ENCODE measurements at places on chromosomes 1 and 21.

DNA sequence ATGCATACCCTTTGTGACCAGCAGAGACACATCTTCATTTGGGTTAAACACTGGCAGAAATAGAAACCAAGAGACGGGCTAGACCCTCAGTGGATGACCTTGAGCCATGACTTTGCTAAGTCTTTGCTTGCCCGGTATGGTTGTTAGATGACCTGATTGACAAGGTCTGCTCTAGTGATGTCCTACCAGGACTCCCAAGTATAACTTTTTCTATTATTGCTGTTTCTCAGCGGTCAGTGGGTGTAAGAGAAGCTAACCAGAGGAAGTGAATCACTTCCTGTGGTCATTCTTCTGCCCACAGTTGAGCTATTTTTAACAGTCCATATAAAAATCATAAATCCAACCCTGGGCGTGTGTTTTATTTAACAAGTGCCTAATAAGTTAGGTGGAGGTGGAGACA is 126.2 kb upstream of the ETS2 start:
- DNase-seq: no peak

- no peak for DNase-seq
Measured at GRCh38 chr1:246579818-246580217, 13.6 kb downstream of the CNST start.

GRCh38 chr1:101474039-101474665 is 237.3 kb downstream of the S1PR1 start:
- DNase-seq: no peak

DNA sequence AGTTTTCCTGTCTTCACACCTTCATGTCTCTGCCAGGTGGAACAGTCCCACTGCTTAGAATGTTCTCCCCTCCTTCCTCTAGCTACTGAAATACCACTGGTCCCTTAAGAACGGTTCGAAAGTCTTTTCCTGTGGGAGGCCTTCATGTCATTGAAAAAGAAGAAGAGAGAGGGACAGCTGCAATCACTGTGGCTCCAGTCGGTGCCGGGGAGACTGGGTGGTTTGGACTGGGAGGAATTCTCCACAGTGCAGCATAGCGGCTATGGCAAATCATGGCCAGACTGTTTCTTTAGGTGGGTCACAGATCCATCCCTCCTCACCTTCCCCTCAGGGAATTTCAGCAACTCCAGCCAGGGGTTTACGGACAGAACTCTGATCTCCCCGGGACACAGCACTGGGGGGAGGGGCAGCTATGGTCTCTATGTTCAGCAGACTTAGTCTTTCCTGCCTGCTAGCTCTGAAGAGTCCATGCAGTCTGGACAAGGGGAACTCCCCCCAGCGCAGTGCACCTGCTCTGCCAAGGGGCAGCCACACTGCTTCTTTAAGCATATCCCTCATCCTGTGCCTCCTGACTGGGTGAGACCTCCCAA is 567.2 kb downstream of the SMYD3 start:
- DNase-seq: no peak

DNA sequence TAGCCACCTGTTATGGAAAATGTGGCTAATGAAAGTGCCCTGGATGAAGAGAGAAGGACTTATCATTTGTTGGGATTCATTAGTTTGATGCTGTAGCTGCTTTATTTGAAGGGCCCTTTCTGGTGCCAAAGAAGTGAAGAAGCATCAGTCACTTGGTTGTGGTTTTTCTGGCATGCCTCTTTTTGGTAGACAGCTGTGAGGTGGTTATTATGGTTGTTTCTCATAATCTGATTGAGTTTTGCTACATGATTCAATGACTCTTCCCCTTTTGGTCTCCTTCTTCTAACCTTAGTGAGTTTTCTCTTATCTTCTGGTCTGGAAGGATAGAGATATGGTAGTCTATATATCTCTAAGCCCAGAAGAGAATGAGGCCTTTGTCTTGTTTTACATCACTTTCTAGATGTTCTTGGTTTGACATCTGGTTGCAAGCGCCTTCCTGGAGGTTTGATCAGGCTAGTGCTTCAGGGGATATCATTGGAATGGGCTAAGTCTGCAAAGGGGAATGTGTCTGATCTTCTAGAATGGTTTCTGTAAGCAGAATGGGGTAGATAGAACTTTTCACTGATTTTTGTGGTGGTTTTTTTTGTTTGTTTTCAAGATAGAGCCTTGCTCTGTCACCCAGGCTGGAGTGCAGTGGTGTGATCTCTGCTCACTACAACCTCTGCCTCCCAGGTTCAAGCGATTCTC is 26.0 kb downstream of the ARID1A start:
- DNase-seq: peak; percentile 50

GRCh38 chr1:52423771-52424170 is 19.4 kb downstream of the PRPF38A start:
- peak; percentile 69 for DNase-seq

- DNase-seq: no peak
Measured at GRCh38 chr1:205576011-205576410, 55.8 kb downstream of the ELK4 start.

DNA sequence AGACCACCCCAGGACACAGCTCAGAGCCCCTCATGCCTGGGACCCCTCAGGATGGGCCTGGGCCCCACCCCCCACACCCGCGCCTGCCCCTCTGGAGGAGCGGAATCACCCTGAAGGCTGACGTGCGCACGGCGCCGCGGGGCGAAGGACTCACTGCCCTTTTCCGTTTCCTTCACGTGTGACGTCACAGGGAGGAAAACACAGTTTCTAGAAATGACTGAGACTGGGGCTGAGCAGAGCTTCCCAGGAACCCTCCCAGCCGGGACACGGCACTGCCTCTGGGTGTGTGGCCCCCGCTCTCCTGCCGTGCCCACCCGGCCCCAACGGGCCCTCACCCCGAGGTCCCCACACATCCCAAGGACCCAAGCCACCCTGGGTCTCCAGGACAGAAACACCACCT is 5.4 kb upstream of the TNFRSF4 start:
- DNase-seq: peak; percentile 48

DNA sequence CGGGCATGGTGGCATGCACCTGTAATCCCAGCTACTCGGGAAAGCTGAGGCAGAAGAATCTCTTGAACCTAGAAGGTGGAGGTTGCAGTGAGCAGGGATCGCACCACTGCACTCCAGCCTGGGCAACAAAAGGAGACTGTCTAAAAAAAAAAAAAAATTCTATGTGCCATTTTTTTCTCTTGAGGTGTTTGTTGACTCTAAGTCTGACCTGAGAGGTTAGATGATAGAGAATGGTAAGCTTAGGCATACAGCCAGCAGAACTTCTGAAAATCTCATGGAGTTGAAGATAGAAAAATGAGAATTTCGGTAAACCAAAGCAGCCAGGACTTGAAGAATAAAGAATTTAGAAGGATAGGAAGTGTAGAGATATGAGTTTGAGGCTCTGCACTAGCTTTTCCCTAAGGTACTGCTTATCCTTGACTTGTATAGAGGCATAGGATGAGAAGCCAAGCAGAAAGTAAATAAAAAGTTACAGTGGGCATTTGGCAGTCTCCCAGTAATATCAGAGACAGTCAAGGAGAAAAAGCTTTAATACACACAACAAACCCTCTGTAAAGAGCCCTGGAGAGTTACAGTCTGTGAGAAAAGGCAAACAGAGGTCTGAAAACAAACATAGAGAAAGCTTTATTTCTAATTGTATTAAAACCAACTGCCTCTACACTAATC is 24.3 kb downstream of the F13B start:
- no peak for DNase-seq

GRCh38 chr21:16125274-16125673 is 395.5 kb downstream of the USP25 start:
- no peak for DNase-seq

DNA sequence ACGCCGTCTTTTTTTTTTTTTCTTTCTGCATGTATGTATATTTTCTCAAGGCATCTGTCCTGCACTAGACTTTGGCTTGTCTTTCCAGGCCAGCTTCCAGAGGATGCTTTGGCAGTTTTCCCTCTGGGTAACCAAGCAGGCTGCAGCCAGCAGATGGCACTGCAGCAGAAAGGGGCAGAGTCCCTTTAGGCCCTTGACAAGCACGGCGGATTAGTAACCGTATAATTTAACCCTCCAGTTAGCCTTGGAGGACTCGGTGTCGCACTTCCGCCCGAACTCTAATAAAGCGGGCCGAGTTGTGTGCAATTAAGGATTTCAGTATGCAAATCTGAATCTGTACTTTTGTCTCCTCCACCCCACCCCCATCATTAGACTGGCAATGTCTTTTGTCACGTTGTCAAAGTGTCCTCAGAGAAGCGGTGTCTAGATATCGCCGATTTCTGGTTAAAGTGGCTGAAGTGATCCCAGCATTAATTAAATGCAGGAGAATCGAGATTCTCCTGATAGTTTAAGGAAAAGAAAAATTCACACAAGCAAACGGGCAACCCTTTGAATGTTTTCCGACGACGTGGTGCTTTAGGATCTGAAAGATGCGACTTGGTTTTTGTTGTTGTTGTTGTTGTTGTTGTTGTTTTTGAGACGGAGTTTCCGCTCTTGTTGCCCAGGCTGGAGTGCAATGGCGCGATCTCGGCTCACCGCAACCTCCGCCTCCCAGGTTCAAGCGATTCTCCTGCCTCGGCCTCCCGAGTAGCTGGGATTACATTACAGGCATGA is 1.1 kb upstream of the TMEM167B start:
- no peak for DNase-seq

DNA sequence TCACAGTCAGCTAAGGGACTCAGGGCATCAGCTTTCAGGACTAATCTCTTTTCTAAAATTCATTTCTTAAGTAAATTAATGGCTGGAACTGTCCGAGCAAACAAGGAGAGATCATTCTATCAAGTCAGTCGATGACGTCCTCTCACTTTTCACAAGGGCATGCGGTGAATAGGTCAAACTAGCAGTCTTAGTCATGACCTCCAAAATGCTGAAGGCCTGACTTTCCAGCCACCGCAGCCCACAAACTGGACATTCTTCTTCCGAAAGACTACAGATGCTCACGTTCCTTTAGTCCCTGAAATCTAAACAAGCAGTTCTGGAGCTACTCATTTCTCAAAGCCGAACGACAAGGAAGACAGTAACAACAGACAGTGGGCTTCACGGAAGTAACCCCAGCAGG is 127.9 kb downstream of the TIAM1 start:
- no peak for DNase-seq

GRCh38 chr1:84758968-84759491 is 68.8 kb upstream of the SSX2IP start:
- DNase-seq: no peak

DNA sequence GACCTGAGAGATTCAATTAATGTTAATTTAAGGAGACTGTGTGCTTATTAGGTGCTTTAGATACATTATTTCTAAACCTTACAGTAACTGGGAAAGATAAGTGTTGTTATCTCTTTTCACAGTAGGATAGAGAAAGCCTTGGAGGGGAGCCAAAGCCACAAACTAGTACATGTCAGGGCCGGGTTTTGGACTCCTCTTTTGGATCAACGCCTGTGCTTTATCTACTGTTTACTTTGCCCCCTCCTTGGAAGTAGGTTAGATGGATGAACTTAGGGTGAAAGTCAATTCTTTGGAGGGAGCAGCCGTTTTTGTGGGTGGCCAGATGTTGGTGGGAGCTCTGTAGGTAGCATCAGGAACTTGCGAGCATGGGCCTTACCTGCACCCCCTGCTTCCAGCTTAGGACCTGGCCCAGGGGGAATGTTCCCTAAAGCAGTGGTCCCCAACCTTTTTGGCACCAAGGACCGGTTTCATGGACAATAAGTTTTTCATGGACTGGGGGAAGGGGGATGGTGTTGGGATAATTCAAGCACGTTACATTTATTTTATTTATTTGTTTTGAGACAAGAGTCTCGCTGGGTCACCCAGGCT is 1.7 kb downstream of the HHAT start:
- DNase-seq: no peak

DNA sequence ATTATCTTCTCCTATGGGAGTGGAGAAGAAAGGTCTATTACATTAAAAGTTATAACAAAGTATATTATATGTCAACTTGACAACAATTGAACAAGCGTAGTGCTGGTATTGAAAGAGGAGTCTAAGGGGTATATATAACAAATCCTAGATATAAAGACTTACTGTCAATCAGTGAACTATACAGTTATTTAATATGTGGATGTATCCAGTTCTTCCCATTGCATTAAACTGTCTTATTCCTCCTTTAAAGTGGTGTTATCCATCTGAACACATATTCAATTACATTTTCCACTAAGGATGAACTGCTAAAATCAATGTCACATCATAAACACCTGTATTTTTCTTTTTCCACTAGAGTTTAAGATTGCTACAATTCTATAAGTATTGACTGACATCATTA is 438.8 kb downstream of the DPYD start:
- no peak for DNase-seq

GRCh38 chr1:63033211-63033610 is 249.3 kb downstream of the ATG4C start:
- no peak for DNase-seq

DNA sequence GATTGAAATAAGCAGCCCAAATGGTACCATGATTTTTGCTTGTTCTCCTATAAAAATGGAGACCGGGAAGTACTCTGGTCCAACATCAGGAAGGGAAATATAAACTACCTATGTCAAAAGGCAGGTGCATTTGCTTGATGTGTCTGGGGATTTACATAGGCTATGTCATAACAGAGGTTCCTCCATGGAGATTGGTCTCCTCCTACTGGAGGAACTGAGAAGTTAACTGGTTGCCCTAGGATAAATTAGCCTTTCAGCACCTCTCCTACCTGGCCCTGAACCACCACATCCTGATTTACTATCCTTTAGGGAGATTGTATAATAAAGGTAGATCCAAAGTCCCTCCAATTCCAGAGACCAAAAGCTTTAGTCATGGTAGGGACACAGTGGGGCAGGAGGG is 1109.3 kb upstream of the B3GALT2 start:
- DNase-seq: peak; percentile 33

- DNase-seq: no peak
Measured at GRCh38 chr1:116254776-116255175, 118.3 kb upstream of the ATP1A1 start.

- DNase-seq: no peak
Measured at GRCh38 chr1:70656361-70656760, 245.3 kb downstream of the CTH start.

DNA sequence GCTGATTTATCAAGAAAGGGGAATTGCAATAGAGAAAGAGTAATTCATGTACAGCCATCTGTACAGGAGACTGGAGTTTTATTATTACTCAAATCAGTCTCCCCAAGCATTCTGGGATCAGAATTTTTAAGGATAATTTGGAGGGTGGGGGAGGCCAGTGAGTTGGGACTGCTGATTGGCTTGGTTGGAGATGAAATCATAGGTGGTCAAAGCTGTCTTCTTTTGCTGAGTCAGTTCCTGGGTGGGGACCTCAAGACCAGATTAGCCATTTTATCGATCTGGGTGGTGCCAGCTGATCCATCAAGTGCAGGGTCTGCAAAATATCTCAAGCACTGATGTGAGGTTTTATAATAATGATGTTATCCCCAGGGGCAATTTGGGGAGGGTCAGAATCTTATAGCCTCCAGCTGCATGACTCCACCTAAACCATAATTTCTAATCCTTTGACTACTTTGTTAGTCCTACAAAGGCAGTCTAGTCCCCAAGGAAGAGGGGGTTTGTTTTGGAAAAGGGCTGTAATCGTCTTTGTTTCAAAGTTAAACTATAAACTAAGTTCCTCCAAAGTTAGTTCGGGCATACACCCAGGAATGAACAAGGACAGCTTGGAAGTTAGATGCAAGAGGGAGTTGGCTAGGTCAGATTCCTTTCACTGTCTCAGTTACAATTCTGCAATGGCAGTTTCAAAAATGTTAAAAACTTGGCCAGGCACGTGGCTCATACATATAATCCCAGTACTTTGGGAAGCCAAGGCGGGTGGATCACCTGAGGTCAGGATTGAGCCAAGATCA is 16.9 kb upstream of the RAB3B start:
- DNase-seq: no peak

GRCh38 chr1:60596791-60597750 is 485.3 kb upstream of the NFIA start:
- DNase-seq: no peak
